Myocyte (in vitro differentiated cells): ENCODE measurements at places on chromosomes 7 and 10. TPM values are rescaled to one million over a fixed set of nuclear protein-coding genes. Genes with fewer than 3 reads are reported as not detected.

- DNase-seq, result no peak
Observed at GRCh38 chr7:28488061-28488791, 75.9 kb downstream of the CREB5 start.

GRCh38 chr7:91151916-91152315, 112.3 kb upstream of the FZD1 start:
- peak; percentile 28 for DNase-seq

GPER1 gene
- 1.1 and 1.6 TPM in 2 replicates for total RNA-seq

GRCh38 chr7:94444813-94445212, 50.1 kb downstream of the COL1A2 start:
- no peak for DNase-seq

DNA sequence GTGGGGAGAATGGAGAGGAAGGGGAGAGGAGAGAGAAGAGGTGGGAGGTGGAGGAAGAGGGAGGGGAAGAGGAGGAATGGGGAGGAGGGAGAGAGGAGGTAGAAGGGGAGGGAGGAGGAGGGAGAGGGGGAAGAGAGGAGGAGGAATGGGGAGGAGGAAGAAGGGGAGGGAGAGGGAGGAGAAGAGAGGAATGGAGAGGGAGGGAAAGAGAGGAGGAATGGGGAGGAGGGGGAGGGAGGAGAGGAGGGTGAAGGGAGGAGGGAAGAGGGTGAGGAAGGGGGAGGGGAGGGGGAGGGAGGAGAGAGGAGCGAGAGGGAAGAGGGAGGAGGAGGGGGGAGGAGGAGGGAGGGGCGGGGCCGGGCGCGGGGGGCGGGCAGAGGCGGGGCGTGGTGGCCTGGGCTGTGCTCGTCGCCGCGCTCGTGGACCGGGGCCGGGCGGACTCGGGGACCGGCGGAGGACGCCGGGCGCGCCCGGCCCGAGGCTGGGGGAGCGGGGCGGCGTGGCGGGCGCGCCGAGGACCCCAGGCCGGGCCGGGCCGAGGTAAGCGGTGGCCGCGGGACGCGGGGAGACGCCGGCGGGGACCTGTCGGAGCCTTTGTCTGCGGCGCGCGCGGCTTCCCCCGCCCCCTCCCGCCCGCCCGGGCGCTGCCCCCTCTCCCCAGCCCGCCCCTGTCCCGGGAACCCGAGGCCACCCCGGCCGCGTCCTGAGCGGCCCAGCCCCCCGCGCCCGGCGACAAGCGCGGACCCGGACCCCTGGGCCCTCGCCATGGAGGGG, at the start of gene SLC29A4:
TSS of gene SLC29A4 (plus strand) at position 401 of the 774 bp plus-strand sequence. CDS start 4,874 bp downstream, outside the sequence.
- peak; percentile 28 for DNase-seq

- DNase-seq, result no peak
Observed at GRCh38 chr7:42729053-42729765, 182.7 kb downstream of the C7orf25 start.

- DNase-seq, result no peak
Observed at GRCh38 chr10:104391969-104392296, 38.3 kb downstream of the CFAP58 start.

- DNase-seq, result peak; percentile 39
Observed at GRCh38 chr10:70404787-70405036, 767 bp downstream of the EIF4EBP2 start.

HOXA7 gene
- total RNA-seq, result 20.5 and 20.9 TPM in 2 replicates

- no peak for DNase-seq
Observed at GRCh38 chr7:97418312-97418711, 300.8 kb downstream of the SDHAF3 start.

GRCh38 chr7:20777377-20778062, 9.2 kb downstream of the SP8 start:
- no peak for DNase-seq

FLNC gene
- 703 and 1,085 TPM in 2 replicates for total RNA-seq
